ENCODE measurements at places on chromosomes 3 and 15.

DNA sequence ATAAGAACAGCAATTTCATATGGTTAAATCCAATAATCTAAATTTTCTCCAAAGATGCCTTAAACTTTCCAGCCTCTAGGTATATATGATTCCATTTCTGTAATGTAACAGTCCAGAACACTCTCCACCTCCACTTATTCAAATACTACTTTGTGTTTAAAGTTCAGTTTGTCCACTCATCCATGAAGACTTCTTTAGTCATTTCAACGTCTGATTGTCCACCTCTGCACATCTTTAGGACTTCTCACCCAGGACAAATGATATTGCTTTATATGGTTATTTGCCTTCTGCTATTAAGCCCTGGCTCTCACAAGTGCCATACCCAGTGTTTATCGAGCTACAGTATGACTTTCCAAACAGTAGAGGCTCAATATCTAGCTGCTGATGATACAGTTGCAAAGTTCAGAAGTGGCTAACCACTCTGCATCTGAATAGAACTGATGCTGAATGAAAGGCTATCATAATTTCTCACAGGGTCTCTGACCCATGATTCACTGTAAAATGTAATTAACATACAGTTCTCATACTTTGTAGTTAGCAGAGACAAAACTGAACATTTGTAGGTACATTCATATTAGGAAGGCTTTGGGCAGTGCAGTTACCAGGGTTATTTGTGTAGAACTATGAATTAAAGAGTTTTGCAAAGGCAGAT, 93.7 kb upstream of the MBNL1 start:
- peak; percentile 36 for DNase-seq

GRCh38 chr15:93088200-93088980, 621 bp downstream of the RGMA start:
- peak; percentile 15 for DNase-seq

GRCh38 chr3:127829537-127829936, 7.2 kb upstream of the MGLL start:
- DNase-seq, result no peak

GRCh38 chr15:78338781-78339180, 1.4 kb upstream of the CRABP1 start:
- no peak for DNase-seq

DNA sequence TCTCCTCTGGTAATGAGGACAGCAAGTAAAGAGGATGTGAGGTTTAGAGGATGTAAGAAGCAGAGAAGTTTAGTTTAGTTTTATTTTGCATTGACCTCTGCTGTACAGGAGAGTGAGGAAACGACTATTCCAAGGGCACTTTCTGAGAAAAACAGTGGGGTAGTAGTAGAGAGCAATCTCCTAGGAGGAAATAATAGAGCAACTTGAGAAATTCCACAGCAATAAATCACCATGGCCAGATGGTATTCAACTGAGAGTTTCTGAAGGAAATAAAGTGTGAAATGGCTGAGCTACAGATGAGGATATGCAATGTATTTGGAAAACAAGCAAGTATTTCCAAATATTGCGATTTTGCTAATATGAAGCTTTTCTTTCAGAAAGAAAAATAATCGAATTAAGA, 118.9 kb downstream of the DPH6 start:
- peak; percentile 93 for DNase-seq

- no peak for DNase-seq
These were observed 19.7 kb downstream of the BLOC1S6 start for GRCh38 chr15:45606841-45607240.

- no peak for DNase-seq
These were observed 47.7 kb downstream of the CCR3 start for GRCh38 chr3:46289966-46290365.

DNA sequence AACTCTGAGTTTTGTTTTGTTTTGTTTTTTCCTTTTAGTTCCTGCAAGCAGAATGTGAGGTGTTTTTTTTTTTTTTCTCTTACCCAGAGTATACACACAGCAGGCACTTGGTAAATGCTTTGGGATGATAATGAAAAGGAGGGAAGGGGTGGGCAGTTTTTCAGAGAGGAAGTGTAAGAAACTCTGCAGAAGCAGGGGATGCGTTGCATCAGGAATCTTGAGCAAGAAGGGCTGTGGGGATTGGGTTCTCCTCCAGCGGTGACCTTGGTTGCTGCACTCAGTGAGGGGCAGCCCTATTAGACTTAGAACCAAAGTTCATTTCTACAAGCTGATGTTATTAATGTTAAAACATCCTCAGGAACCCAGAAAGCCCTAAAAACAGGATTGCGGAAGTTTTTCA, 32.2 kb upstream of the TMEM158 start:
- DNase-seq, result no peak
